ENCODE measurements at places on chromosomes 4 and X.

DNA sequence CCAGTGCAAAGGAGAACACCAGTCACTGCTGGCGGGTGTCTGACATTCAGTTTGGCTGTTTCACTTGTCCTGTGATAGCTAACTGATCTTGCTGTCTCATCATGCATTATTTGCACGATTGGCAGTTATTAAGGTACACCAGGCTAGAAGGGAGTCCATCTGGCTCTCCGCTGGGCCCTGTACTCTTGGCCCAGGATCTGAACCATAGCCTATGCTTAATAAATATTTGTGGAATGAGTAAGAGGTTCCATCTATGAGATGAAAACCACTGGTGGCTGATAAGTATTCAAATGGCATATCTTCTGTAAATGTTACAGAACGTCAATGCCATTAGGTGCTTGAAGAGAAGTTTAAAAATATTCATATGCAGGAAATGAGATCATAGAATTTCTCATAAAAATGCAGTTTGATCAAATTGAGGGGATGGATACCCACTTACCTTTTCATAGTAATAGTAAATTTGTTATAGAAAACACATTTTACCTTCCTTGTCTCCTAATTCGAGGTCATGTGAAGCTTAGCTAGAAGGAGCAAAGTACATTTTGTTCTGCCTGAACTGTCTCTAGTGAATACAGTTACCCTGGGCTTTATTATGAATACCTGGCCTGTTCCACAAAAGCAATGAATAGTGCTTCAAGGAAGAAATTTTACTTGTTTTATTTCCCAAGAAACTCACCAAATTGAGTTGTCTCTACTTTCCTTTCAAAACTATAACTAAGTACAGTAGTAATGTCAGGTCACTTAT lies 213.5 kb downstream of the CBR4 start:
- no peak for DNase-seq

DNA sequence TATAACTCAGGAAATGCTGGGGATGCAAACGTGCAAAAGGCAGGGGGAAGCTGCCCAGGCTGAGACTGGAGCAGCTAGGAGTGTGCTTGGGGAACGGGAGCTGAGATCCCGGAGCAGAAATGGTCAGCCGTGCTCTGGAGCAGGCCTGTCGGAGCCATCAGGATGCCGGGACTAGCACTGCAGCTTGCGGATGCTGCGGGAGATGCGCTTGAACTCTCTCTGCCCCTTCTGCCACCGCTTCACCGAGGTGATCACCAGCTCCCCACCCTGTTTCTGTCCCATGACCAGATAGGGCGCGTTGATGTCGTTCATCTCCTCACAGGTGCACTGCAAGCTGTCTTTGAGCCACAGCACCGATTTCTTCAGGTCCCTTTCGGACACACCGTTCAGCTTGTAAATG lies 7.6 kb downstream of the SFRP2 start:
- DNase-seq = no peak

DNA sequence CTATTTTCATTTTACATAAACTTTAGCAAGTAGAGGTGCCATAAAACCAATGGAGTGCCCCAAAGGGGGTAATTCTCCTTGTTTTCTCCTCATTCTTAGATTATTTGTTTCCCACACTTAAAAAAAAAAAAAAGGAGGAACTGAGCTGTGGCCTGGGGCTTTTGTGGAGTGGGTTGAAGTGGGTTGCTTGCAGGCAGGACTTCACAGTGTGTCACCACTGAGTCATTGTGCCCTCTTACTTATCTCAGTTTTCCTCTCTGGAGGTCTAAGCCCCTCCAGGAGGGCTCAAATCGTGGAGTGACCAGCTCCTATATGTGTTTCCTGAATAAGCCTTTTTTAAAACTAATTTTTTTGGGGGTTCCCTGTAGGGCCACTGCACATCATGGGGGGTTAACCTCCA lies 69.0 kb downstream of the SLC16A2 start:
- DNase-seq = no peak

- DNase-seq = no peak
These were observed 42.8 kb downstream of the CUL4B start for GRCh38 chrX:120517936-120518335.

DNA sequence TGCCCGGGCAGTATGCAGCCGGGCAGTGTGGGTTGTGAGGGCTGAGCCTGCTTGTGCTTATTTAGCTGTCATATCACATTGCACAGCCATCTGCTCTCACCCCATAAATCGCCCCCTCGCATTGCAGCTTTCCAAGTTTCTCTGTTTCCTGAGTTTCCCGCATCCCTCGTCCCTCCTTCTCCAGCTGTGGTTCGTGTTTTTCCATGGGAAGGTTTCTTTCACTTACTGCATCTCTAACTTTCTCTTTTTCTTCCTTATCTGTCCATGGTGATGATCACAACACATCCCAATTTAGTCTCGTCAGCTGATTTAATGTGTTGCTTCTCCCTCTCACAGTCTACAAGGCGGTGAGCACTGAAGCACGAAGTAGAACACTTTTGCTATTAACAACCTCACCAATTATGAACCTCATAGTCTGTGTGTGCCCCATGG lies 118.1 kb downstream of the ENPP6 start:
- no peak for DNase-seq

DNA sequence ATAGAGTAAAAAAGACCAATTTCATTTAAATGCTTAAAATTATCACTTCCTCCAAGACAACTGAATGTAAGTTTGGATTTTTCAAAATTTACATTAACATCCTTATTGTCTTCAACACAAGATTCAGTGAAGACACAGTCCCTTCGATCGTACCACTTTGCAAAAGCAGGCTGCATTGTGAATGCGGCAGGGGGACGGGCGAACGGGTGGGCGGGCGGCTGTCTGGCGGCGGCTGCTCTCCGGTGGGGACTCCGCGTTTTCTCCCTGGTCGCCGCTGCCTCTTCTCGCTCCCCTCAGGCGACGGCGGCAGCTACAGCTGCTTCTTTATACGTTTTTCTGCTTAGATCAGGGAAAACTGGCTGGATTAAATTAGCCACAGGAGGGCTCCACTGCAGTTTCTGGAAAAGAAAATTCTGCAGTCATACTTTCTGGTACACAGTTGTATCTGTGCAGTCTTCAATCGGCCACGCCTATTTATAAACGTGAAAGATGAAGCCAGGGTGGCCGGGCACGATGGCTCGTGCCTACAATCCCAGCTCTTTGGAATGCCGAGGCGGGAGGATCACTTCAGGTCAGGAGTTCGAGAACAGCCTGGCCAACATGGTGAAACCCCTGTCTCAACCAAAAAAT lies 33.9 kb upstream of the HPF1 start:
- no peak for DNase-seq

- no peak for DNase-seq
These were observed 115.7 kb upstream of the KIT start for GRCh38 chr4:54542119-54542438.

- no peak for DNase-seq
These were observed 202.7 kb downstream of the SPRY1 start for GRCh38 chr4:123599061-123599919.

GRCh38 chrX:13511241-13511943 lies 58.0 kb upstream of the EGFL6 start:
- no peak for DNase-seq
